NCI-H226 (cell line): ENCODE measurements at places on chromosomes 12 and 14.

DNA sequence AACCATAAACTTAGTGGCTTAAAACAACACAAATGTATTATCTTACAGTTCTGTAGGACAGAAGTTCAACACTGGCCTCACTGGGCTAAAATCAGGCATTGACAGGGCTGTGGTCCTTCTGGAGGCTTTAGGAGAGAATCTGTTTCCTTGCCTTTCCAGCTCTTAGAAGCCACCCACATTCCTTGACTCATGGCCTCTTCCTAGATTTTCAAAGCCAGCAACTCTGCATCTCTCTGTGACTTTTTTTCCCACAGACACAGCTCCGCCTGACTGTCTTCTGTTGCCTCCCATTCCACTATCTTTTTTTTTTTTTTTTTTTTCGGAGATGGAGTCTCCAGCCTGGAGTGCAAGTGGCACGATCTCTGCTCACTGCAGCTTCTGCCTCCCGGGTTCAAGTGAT is 11.8 kb upstream of the NFATC4 start:
- no peak for DNase-seq

DNA sequence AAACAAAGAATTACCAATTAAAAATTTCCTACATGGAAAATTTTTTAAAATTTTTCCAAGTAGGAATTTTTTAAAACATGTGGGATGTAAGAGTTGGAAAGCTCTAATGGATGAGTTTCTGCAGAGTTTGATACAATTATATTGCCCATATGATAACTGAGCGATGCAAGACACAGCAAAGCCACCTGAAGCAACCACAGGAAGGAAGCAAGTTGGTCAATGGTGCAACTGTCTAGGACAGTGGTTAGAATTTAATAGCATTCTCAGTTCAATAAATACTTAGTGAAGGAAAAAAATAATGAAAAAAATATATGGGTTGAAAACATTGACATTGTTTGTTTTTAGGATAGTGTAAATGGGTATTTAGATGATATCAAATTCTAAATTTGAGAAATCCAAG is 178.6 kb upstream of the GARIN2 start:
- DNase-seq = no peak

GRCh38 chr12:5003025-5003666 is 40.5 kb upstream of the KCNA5 start:
- peak; percentile 23 for DNase-seq

DNA sequence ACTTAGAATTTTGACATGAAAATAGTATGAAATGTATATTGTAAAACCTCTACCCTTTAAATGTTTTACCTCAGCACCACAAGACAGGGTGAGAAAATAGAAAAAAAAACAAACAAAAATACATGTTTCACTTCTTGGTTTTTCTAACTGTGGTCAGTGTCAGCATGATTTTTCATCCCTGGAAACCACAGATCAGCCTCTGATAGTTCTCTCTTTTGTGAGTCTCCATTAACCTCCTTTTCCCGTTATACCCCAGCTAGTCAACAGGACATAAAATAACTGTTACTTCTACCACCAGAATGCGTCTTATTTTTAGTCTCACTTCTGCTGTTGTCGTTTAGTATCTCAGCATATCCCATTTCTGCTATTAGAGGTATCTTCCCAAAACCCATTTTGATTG is 48.3 kb upstream of the KCNMB4 start:
- DNase-seq = no peak

DNA sequence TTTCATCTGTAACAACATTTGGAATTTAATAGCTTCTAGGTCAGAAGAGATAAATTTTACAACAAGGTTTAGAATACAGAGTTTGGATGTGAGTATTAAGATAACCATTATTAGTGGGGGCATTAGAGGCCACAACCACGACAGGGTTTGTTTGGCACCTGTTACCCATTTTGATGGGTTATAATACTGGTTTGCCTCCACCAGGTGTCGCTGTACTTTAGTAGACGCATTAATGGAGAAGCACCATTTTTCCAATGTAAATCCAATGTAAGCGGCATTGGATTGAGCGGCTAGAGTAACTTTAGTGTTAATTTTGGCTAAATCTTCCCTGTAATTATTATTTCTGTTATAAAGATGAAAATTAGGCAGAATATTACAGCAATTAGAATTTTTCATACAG is 136.2 kb downstream of the SLCO1B3 start:
- no peak for DNase-seq

DNA sequence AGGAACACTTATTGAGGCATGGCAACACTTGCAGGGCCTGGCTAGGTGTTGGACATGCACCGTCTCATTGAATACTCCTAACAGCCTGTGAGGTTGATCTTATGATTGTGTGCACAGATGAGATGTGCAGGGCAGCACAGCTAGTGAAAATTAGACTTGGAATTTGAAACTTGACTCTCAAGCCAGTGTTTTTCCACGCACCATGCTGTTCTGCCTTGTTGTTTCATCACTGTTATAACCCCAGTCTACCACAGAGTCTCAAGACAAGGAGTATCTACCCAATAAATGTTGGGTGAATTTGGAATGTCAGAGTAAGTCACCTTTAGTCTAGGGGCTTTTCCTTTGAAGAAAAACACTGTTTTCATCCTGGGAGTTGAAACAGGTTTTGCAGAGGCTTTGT is 55.8 kb upstream of the LRIG3 start:
- DNase-seq = no peak

DNA sequence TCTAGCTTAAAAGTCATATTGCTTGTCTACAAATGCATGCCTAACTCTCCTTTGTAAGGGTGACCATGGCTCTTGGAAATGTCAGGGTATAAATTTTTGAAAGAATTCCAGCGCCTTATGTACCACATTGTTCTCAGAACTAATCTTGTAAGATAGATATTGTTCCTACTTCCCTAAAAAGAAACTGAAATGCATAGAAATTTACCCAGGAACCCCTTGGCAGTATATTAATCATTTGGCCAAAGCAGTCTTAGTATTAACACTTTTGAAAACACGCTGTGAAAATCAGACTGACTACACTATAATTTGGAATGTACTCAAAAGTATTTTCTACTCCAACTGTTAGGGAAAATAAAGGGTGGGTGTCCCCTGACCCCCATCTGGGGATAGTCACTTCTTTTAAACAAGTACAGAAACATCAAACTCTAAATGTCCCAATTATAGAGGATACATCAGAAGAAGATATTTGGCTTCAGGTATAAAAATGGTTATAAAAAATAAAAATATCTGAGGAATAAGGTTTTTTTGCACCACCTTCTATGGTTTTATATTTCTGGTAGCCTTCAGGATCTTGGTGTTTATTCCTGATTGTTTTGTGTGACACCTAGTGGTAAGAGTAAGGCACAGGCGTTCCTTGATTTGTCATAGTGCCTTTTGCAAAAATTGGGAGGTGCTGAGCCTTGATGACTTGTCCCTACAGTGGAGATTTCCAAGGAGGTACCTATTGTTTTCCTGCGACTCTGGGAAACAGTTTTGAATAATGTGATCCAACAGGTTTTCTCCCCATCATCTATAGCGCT is 2.2 kb upstream of the NFKBIA start:
- DNase-seq = no peak

DNA sequence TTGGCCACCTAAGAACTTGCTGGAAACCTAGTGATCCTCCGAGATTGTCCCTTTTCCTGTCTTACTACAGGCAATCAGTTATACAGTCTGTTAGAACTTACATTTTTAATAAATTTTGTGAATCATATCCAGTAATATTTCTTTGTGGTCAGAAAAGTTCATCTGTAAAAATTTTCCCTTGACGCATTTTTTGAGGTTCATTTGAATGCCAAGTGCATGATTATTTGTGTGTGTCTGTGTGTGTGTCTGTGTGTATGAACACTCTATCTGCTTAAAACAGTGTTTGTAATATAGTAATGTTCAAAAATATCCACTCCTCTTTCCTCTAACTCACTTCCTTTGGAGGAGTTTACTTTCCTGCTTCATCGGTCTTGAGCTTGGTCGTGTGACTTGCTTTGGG is 468.7 kb upstream of the FLRT2 start:
- no peak for DNase-seq

DNA sequence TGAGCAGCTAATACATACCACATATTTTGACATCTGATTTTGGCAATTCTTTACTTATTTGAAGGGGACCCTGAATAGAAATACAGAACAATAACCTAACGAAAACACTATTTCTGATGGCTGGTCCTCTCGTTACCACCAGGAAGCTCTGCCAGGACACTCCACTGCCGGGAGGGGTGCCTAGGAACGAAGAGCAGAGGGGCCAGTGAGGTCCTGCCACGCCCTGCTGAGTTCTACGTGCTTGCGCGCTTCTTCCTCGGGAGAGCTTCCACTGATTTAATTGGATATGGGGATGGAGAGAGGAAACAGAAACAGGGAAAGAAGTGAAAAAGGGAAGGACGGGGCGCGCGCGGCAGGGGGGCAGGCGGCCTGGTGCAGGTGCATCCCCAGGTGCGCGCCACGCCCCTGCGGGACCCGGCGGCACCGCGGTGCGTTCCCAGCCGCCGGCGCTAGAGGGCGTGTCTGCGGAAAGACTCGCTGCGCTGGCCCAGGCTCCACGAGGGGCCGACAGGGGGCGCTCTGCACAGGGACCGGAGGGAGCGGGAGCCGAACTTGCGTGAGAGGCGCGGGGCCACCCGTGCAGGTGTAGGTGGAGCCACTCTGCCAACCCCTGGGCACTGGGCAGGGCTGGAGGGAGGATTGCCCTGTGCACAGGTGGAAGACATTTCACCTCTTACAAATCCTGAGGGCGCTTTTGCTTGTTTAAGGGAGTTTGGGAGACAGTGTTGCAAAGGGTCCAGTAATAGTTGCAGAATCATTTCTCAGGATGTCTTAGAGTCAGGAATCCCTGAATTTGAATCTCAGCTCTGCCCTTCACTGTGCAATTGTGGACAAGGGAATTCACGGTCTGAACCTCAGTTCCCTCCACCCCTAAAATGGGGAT is 986.3 kb upstream of the TMEM132C start:
- DNase-seq = no peak

GRCh38 chr12:94421868-94422740 is 37.6 kb downstream of the CEP83 start:
- no peak for DNase-seq

DNA sequence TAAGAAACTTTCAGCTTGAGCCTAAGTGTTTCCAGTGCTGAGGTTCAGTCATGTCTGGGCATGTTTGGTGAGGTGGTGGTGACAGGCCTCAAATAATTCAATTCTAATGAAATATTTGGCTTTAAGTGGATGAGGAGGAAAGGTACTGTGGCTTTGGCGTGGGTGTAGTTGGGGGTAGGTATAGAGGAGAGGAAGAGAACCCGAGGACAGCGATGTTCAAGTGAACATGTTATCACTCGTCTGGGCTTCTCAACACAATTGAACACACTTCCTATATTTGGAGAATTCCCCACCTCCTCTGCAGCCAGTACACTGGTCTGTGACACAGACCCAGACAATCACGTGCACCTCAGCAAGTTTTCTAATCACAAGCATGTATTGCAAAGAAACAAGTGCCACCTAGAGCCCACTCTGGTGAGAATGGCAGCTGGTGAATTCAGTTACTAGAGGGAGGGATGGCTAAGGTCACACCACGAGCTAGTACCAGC is 53.0 kb downstream of the IFNG-AS1 start:
- DNase-seq = no peak

DNA sequence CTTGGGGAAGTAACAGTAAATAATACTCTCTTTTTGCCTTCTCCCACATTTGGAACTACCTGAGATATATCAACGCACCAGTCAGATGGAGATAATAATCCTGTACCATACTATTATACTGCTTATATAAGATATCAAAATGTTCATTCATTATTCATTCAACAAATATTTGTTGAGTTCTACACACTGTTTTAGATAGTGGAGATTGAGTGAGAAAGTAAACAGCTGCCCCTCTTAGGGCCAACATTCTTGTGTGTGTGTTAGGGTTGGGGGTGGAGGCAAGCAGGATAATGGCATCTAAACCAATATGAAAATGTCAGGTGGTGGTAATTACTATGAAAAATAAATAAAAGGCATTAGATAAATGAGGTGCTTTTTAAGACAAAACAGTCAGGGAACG is 14.0 kb downstream of the MIS18BP1 start:
- no peak for DNase-seq

- no peak for DNase-seq
Observed at GRCh38 chr14:99257673-99258221, 14.2 kb downstream of the BCL11B start.

DNA sequence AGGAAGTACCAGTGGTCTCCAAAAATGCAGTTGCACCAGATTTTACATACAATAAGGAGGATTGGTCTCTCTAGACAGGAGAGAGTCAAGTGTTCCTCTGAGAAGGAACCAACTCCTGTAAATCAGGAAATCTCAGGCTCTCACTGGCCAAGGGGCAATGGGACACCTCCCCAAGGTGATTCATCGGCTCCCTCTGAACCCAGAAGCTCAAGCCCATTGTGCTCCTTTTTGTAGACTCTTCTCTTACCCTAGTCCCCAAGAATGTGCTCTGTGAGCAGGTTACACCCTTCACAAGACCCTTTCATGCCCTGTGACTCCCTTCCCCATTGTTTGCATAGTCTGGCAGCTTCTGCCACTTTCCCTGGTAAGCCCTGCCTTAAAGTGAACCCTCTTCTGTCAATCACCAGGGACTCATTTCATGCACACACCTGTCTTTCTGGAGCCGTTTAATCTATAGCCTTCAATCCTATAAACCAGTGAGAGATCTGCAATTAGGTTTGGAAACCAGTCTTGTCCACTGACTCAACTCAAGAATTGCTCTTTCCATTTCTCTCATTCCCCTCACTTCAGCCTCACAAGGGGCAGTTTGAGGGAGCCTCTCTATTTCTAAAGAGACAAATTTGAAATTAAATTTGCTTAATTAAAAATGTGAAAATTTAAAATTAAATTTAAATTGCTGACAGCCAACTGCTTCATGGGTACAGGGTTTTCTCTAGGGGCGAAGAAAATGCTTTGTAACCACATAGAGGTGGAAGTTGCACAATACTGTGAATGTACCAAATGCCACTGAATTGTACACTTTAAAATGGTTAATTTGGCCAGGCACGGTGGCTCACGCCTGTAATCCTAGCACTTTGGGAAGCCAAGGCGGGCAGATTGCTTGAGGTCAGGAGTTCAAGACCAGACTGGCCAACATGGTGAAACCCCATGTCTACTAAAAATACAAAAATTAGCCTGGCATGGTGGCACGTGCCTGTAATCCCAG is 38.3 kb upstream of the LTA4H start:
- DNase-seq = no peak

DNA sequence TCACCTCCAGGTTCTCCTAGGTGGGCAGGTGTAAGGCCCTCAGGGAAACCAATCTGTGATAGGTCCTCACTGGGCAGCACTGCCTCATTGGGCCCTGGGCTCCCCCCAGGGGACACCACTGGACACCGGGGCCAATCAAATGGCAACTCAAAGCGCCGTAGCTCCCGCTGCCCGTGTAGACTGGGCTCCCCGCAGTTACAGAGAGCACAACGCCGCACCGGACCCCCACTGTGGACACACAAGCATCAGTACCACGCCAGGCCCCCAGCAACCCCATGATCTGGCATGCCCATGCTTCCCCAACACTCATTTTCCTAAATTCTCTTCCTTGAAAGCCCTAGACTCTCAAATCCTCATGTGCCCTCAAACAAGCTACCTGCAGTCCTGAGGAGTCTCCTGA is 6.1 kb downstream of the KMT2D start:
- no peak for DNase-seq

DNA sequence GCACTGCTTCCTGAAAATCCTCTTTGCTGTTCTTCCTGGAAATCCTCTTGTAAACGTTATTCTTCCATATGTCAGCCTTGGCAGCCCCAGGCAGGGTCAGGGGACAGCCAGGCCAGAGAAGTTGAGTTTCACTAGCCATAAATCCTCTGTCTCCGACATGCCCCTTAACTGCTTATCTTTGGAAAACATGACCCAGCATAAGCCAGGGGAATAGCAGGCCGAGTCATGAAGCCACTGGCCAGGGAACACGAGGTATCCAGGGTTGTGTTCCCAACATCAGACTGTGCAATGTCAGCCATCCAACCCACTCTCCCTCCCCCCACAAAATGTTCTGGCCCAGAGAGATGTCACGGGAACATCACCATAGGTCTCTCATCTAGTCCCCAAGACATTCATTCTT is 453.9 kb downstream of the MED13L start:
- DNase-seq = no peak
